ENCODE measurements at places on chromosomes 1 and 21.

DNA sequence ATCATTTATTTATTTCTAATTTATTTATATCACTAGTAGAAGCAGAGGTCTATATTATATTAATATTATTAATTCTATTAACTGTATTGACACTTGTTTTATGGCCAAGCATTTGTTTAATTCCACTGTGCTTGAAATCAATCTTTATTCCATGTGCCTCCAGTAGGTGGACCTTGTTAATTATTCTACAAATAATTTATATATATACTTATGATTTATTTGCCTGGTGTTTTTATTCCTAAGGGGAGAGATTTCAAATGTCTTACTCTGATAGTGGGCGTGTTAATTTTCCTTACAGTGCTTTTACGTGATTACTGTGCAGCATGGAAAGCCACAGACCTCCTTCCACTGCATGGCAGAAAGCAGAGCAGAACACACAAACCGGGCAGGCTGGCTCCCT, 17.5 kb upstream of the OR6N2 start:
- no peak for DNase-seq

GRCh38 chr1:206495493-206496046, 11.8 kb upstream of the RASSF5 start:
- DNase-seq = no peak

DNA sequence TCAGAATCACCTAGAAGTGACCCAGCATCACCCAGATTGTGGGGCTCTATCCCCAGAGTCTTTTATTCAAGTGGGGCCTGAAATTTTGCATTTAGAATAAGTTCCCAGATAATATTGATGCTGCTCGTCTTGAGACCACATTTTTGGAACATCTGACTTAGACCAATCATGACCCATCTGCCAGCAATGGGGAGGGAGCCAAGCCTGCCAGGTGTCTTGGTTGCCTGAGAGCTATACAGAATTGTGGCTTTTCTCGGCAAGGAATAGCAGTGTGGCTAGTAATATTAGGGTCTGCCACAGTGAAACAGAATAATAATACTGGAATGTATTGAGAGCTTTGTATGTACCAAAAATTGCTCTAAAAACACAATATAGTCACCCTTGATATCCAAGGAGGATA, 31.1 kb upstream of the RGS8 start:
- no peak for DNase-seq

GRCh38 chr1:50747394-50747793, 212.7 kb downstream of the FAF1 start:
- no peak for DNase-seq

GRCh38 chr1:114099268-114099667, 54.4 kb downstream of the SYT6 start:
- no peak for DNase-seq

- DNase-seq = no peak
Observed at GRCh38 chr1:222914861-222915632, 100.2 kb downstream of the DISP1 start.

DNA sequence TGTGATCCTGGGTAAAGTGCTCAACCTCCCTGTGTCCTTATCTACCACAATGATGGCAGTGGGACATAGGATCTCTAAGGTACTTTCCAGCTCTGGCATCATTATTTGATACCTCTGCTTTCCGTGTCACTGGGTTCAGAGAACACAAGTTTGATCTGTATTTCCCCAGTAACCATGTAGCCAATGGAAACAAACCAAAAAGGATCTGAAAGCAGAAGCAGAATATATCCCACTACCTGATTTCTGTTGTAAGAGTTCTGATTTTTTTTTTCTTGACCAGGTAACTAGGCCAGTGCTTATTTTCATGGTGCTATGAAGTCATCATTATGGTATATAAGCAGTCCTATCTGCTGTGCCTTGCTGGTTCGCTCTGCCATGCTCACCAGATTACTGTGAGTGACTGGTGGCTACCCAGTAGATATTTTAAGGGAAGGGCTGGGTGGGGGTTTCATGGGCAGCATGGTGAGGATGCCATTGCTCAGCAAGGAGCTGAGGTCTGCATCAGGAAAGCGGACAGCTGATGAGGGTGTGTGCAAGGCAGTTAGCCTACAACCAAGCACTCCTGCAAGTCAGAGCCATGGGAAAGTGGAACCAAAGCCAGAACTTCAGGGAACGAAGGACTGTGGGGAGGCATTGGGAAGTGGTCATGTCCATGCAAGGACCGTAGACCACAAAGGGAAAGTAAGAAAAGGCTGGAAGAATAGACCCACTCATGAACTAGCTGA, 104.9 kb upstream of the EDEM3 start:
- DNase-seq = no peak

DNA sequence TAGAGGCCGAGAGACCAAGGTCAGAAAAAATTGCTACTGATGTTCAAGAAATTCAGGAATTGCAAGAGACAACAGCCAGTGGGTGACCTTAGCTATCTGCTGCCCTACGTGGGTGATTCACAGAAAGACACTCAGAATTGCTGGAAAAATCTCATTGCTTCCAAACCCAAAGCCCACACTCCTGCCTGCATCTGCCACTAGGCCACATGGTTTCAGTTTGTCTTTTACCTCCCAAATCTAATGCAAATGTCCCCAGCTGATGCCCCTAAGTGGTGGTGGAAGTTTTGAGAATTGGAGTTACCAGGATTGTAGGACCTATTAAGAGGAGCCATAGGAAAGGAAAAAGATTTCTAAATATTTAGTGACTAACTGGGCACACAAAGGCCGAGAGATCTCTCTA, 341.5 kb upstream of the CHRM3 start:
- no peak for DNase-seq

- DNase-seq = no peak
Observed at GRCh38 chr1:160211046-160211790, 6.0 kb downstream of the PEA15 start.

- no peak for DNase-seq
Observed at GRCh38 chr1:237702161-237702560, 188.6 kb downstream of the ZP4 start.

DNA sequence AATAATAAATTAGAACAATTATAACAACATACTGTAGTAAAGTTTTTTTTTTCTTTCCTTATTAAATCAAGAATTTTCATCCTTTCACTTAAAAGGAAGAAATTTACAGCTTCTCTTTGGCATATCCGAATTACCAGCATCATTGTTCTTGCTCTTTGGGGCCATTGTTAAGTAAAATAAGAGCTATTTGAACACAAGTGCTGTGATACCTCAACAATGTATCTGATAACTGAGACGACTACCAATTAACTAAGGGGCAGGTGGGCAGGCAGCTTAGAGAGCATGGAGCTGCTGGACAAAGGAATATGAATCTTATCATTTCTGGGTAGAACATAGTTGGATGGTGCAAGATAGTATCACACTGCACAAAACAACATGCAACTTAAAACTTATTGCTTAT, 719.9 kb upstream of the TMPRSS15 start:
- no peak for DNase-seq

DNA sequence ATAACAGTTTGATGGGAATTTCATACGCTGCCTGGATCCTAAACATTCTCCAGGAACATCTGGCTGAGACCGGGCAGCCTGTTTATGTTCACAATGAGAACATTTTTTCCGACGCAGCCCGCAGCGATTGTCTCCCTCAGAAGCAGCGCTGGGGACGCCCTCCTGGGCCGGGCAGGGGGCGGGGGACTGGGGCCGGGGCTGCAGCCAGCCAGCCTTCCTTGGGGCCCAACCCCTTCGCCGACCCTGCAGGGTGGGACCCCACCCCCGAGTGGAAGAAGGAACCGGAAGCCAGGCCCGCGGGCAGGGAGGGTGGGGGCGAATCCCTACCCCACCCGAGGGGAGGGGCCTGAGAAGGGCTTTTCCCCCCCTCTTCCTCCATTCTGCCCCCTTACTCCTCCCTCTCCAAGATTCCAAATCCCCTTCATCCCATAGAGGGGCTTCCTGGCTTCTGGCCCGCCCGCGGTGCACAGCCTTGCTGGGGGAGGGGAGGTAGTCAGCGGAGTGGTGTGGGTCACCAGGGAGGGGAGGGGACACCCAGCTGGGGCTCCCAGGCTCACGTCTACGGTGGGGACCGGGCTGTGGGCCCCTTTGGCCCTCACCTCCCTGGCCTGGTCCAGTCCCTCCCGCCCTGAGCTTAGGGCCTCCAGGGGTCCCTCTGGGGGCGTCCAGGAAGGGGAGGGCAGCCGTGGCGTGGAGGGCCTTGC, 60.6 kb downstream of the WNT9A start:
- DNase-seq = no peak

GRCh38 chr1:12029720-12030339, 10.5 kb downstream of the MIIP start:
- no peak for DNase-seq

DNA sequence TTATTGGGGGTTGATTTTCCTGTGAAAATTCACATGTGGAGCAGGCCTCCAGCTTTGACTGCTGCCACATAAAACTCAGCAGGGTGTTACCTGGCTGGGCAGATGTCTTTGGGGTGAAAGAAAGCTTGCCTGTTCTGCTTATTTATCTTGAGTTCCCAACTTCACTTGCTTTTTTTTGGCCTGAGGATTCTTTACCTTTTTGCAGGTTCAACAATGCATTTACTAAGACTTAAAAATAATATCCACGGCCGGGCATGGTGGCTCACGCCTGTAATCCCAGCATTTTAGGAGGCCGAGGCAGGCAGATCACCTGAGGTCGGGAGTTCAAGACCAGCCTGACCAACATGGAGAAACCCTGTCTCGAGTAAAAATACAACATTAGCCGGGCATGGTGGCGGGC, 509.1 kb downstream of the KIF26B start:
- no peak for DNase-seq

DNA sequence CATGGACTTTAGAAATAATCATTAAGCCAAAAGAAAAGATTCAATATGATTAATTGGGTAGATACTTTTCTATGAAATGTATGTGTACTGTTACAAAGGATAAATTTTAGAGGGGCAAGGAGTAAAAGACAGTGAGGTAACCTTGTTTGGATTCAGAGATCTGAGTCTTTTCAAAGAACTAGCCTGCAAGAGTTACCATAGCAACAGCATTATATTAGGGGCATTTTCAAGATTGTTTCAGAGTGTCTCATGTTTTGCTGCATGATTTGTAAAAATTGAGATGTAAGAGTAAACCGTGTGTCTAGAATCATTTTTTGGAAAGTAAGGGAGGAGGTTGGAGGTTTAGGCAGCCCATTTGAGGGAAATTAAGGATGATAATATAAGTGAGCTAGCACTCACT, 70.6 kb upstream of the KIAA1614 start:
- DNase-seq = no peak

DNA sequence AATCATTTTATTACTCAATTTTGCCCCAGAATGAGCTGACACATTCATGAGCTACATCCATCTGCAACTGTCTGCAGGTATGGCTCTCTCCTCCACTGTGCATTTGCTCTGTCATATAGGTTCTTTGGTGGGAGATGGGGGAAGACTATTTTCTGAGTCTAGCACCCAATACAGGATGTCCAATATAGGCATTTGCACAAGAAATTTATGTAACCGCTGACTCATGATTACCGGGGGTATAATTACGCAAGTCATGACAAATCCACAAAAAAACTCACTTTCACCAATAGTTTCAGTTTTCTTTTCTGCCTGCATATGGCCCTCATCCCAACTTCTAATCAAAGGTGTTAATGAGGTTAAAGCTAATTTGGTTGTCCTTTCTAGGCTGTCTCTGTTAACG, 17.5 kb upstream of the VSIG8 start:
- no peak for DNase-seq

DNA sequence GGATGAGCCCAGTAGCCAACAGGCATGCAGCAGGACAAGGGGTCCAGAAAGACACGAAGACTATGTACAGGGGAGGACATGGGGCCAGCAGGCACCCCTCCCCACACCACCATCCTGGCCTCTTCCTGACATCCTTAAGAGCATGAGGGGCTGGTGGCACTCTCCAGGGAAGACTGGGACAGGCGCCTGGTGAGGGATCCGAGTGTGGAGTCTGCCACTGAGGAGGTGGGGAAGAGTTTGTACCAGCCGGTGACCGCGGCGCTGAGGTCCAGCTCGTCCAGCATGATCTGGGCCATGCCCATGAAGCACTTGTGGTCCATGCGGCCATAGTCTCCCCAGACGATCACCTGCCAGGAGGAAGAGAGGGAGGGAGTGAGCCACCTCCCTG, 39.1 kb downstream of the RIMS3 start:
- no peak for DNase-seq

DNA sequence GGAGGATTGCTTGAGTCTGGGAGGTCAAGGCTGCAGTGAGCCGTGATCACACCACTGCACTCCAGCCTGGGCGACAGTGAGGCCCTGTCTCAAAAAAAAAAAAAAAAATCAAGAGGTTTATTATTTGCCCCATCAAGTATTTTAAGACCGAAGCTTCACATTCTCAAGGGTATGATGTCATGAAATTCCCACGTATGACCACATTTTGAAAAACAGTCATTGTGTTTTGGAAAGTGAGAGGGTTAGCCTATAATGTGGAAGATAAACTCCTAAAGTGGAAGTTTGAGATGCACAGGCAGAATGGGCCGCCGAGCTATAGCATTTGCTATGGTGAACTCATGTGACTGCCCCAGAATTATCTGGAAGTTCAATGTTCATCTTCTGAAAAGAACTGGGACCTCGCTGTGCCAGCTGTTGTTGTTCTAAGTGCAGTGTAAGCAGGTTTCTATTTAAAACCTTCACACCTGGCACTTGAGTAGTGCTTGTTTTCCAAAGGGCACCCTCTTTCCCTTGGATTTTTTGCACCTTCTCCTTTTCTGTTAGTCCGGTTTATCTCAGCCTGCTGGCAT, 96.9 kb upstream of the SLC25A33 start:
- DNase-seq = no peak

DNA sequence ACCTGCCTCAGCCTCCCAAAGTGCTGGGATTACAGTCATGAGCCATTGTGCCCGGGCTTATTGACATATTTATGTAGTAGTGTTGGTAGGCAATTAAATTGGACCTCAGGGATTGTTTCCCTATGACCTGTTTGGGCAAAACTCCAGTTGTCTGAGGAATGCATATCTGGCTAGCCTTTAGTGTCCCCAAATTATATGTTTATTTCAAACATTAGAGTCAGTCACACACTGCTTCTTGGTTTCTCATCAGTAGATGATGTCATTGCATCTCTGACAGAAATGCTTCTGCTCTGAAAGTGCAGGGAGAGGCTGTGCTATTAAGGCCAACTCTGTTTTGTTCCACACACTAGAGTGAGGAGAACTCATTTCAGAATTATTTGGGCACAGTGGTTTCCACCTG, 12.5 kb downstream of the PIP5K1A start:
- no peak for DNase-seq

DNA sequence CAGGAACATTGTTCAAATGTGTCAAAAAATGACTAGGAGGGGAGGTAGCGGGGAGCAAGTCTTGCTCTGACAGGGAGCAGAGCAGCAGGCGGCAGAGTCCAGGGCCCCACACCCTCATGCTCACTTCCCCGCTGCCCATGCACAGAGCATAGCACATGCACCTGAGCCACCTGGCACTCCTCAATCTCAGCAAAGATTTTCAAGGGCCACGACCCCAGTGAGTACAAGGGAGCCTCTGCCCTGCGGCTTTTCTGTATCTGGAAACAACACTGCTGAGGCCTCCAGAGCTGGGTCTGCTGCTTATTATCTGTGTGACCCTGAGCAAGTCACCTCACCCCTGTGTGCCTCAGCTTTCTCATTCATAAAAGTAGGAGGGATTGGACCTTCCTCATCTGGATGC, 1.1 kb upstream of the GJB3 start:
- DNase-seq = no peak
